Spleen (tissue), 13 donors: ENCODE measurements at places on chromosomes 12 and 14. TPM values are rescaled to one million over a fixed set of nuclear protein-coding genes. Genes with fewer than 3 reads are reported as not detected.
A peak's percentile ranks its signal among the peaks of the same experiment; 100 is the strongest.

- no peaks in the 10 kb centered on the region for H3K27me3 ChIP-seq
- H3K4me1 ChIP-seq = peaks cover 20% of the 10 kb centered on the region
- H3K4me3 ChIP-seq = no peak overlapping the region
- no peak overlapping the region for H3K27ac ChIP-seq
- DNase-seq = no peak
- peaks cover 10% of the 10 kb centered on the region for H3K36me3 ChIP-seq
These were observed 118.0 kb downstream of the GCH1 start for GRCh38 chr14:54784657-54785056.

DNA sequence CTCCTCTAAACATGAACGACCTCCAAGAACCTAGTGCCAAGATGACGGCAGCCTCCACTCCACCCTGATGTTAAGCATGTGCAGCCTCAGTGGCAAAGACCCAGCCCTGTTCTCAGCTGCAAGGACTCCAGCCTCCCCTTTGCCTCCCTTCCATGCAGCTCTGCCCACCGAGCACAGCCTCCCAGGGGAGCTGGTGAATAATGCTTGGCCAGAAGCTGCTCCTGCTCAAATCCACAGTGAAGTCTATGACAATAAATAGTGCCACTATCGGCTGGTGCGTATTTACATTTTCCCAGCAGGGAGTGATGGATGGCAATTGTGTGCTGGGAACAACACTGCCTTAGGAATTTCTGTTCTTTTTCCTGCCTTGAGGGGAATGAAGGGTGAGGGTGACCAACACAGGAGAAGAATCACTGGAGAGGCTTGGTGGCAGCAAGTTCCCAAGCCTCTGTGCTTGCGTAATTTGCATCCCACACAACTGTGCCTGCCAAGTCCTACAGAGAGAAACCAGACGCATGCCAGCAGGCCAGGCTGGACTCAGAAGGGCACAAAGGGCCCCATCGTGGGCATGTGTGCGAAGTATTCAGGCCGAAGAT lies 29.9 kb upstream of the TC2N start:
- H3K27ac ChIP-seq = peak overlapping the region; percentile 49
- peaks cover 5% of the 10 kb centered on the region for H3K4me1 ChIP-seq
- H3K4me3 ChIP-seq = no peak overlapping the region
- DNase-seq = no peak
- no peaks in the 10 kb centered on the region for H3K36me3 ChIP-seq
- no peaks in the 10 kb centered on the region for H3K27me3 ChIP-seq

GRCh38 chr14:46499521-46499920 lies 152.1 kb downstream of the RPL10L start:
- no peak overlapping the region for H3K4me3 ChIP-seq
- no peaks in the 10 kb centered on the region for H3K4me1 ChIP-seq
- no peak overlapping the region for H3K27ac ChIP-seq
- H3K27me3 ChIP-seq = no peaks in the 10 kb centered on the region
- H3K36me3 ChIP-seq = no peaks in the 10 kb centered on the region

GRCh38 chr14:74941676-74942097 lies 13.7 kb downstream of the PGF start:
- H3K27ac ChIP-seq = peak overlapping the region; percentile 81
- no peaks in the 10 kb centered on the region for H3K27me3 ChIP-seq
- peak overlapping the region; percentile 38 for H3K4me3 ChIP-seq
- H3K36me3 ChIP-seq = no peaks in the 10 kb centered on the region
- H3K4me1 ChIP-seq = peaks cover 45% of the 10 kb centered on the region

DNA sequence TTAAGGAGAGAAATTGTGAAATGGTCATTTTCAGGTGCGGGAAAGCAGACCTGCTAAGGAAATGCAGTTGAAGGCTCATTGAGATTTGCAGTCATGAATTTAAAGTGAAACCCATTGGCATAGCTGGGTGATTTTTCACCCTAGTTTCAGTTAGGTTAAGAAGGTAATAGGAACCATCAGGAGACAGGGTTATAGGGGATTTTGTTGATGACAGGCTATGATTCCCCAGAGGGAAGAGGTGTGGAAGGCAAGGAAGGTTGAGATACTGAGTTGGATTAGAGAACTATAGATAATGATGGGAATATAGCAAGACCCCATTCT lies 22.7 kb upstream of the BMAL2 start:
- peaks cover 9% of the 10 kb centered on the region for H3K36me3 ChIP-seq
- H3K4me3 ChIP-seq = no peak overlapping the region
- H3K27me3 ChIP-seq = no peaks in the 10 kb centered on the region
- H3K27ac ChIP-seq = no peak overlapping the region

DNA sequence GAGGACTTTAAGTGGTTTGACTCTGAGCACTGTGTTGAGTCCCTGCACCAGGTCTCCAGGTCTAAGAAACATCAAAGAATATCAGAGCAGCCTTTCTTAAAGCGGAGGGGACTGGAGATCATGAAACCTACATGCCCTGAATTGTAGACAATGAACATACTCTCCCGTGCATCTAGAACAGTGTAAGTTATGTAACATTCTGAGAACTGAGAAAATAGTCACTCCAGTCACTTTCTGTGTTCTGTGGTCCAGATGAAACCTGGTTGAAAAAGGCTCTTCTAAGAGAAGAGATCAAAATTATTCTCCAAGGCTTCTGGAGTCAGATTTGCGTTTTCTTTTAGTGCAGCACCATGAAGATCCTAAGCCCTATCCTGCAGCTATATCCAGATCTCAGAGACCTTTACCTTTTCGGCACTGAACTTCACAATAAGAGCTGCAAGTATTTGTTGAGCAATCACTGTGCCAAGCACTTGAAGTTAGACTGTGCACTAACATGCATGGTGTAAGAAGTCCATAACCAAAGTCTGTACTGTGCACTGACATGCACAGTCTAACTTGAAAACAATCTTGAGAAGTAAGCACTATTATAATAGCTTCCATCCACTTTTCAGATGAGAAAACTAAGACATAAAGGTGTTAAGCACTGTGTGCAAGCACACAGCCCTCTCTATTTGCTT lies 65.6 kb upstream of the TMEM263 start:
- peaks cover 13% of the 10 kb centered on the region for H3K36me3 ChIP-seq
- H3K4me3 ChIP-seq = no peak overlapping the region
- H3K27ac ChIP-seq = no peak overlapping the region
- no peaks in the 10 kb centered on the region for H3K4me1 ChIP-seq

Gene GPX2
- polyA plus RNA-seq = not detected

Gene EML5
- 0.37 TPM for polyA plus RNA-seq

- DNase-seq = peak; percentile 6
- H3K4me1 ChIP-seq = no peaks in the 10 kb centered on the region
- no peaks in the 10 kb centered on the region for H3K36me3 ChIP-seq
- no peak overlapping the region for H3K27ac ChIP-seq
- H3K27me3 ChIP-seq = no peaks in the 10 kb centered on the region
These were observed 243.8 kb upstream of the PWP1 start for GRCh38 chr12:107441665-107442300.

Gene SLC7A8
- 8.7 TPM for polyA plus RNA-seq

GRCh38 chr12:25725931-25726330 lies 172.8 kb upstream of the LMNTD1 start:
- H3K4me1 ChIP-seq = no peaks in the 10 kb centered on the region
- no peaks in the 10 kb centered on the region for H3K27me3 ChIP-seq
- H3K27ac ChIP-seq = no peak overlapping the region
- DNase-seq = no peak
- no peaks in the 10 kb centered on the region for H3K36me3 ChIP-seq

- no peak overlapping the region for H3K27ac ChIP-seq
- H3K27me3 ChIP-seq = no peaks in the 10 kb centered on the region
- no peak overlapping the region for H3K4me3 ChIP-seq
These were observed 89.2 kb downstream of the CFAP54 start for GRCh38 chr12:96578526-96579125.

Gene STXBP6
- polyA plus RNA-seq = 0.83 TPM

Gene KLRK1
- 78.1 TPM for polyA plus RNA-seq

DNA sequence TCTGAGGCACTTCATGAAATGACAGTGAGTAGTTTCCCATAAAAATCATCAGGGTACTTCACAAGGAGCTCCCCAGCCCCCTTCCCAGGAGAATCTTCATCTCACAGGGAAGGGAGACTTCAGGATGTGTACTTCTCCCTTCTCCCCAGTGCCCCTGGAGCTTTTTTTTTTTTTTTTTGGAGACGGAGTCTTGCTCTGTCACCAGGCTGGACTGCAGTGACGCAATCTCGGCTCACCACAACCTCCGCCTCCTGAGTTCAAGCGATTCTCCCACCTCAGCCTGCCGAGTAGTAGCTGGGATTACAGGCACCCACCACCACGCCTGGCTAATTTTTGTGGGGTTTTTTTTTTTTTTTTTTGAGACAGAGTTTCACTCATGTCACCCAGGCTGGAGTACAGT lies 10.4 kb downstream of the ITPK1 start:
- H3K4me1 ChIP-seq = peaks cover 94% of the 10 kb centered on the region
- peak; percentile 85 for DNase-seq

DNA sequence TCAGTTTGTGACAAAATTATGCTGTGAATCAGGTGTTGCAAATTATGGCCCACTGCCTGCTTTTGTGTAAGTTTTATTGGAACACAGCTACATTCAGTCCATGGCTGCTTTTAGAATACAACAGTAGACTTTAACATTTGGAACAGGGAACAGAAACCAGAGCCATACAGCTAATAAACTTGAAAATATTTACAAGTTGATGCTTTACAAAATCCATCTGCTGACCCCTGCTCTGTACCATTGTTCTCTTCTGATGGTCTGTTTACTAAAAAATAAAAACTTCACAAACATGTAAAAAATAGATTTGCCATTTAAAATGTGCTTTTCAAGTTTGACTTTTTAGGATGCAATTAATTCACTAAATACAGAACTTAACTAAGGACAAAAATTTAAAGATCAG lies 20.8 kb downstream of the PSMA3 start:
- H3K27me3 ChIP-seq = no peaks in the 10 kb centered on the region
- no peak overlapping the region for H3K27ac ChIP-seq
- no peak overlapping the region for H3K4me3 ChIP-seq
- H3K36me3 ChIP-seq = peaks cover 78% of the 10 kb centered on the region
- DNase-seq = no peak
- H3K4me1 ChIP-seq = no peaks in the 10 kb centered on the region

DNA sequence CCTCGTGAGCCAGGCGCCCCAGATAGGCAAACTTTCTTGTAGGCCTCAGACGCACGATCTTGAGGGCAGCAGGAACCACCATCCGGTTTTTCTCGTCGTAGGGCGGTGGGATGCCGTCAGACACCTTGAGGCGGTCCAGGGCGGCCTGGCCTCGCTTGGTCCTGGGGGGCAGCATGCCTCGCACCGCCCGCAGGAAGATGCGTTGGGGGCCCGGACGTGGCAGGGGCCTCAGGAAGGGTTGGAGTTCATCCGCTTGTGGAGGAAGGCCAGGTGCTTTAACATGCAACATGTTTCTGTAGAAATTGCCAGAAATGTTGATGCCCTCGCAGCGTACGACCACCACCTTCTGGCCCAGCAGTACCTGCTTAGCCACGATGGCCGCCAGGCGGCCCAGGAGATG lies 5.5 kb upstream of the TSPAN9 start:
- no peak for DNase-seq
- no peak overlapping the region for H3K27ac ChIP-seq
- peaks cover 14% of the 10 kb centered on the region for H3K4me1 ChIP-seq

- peaks cover 8% of the 10 kb centered on the region for H3K4me1 ChIP-seq
- peak overlapping the region; percentile 79 for H3K27ac ChIP-seq
- H3K4me3 ChIP-seq = no peak overlapping the region
- H3K36me3 ChIP-seq = no peaks in the 10 kb centered on the region
These were observed 42.3 kb downstream of the GNS start for GRCh38 chr12:64716839-64717455.

DNA sequence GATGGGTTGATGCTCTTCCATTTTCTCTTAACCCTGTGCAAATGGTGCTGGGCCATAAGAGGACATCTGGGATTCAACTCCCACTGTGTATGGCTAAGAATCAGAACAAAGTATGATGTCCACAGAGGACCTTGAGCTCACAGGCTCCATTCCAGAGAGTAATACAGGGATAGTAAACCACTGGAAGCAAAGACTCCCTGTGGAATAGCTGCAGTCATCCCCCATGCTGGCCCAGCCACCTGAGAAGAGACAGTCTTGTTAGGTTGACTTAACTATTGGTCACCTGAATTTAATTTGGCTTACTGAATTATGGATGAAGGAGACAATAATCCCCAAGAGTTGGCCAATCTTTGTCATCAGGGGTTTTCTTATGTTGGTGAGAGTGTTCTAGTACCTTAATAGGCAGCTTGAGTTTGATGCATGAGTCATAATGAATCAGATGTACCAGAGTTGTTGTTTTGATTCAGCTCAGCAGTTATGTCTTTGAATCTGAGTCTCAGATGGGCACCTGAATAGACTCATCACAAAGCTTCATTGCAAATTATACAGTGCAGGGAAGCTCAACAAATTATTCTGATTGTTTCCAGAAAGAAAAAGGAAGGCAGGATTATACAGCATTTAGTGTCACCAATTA lies 122.7 kb downstream of the SSPN start:
- H3K27me3 ChIP-seq = no peaks in the 10 kb centered on the region
- no peaks in the 10 kb centered on the region for H3K36me3 ChIP-seq
- H3K4me3 ChIP-seq = no peak overlapping the region
- no peaks in the 10 kb centered on the region for H3K4me1 ChIP-seq

Gene NGB
- polyA plus RNA-seq = not detected

DNA sequence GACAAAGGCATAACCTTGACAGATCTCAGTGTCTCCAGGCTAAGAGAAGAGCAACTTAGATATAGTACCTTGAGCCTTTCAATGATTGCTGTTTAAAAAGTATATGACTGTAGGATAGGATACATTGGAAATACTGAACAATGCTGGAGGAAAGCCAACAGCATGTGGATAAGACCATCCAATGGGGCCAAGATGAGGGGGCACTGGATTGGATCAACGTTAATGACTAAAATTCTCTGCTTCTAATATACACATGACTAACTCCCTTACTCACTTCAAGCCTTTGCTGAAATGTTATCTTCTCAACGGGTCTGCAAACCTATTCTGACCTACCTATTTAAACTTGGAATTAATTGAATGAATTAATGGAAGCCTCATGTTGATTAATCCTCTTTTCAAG lies 354.9 kb downstream of the RAD51B start:
- peaks cover 5% of the 10 kb centered on the region for H3K4me1 ChIP-seq
- H3K27me3 ChIP-seq = no peaks in the 10 kb centered on the region
- no peaks in the 10 kb centered on the region for H3K36me3 ChIP-seq
- DNase-seq = no peak
- H3K27ac ChIP-seq = no peak overlapping the region

Gene KLRC2
- polyA plus RNA-seq = 1.4 TPM

GRCh38 chr12:12364787-12365445 lies 8.0 kb downstream of the BORCS5 start:
- no peak overlapping the region for H3K27ac ChIP-seq
- H3K27me3 ChIP-seq = no peaks in the 10 kb centered on the region
- DNase-seq = no peak
- H3K4me3 ChIP-seq = no peak overlapping the region
- peaks cover 1% of the 10 kb centered on the region for H3K4me1 ChIP-seq
